ENCODE measurements at places on chromosomes 3 and 15.
A peak's percentile ranks its signal among the peaks of the same experiment; 100 is the strongest.

DNA sequence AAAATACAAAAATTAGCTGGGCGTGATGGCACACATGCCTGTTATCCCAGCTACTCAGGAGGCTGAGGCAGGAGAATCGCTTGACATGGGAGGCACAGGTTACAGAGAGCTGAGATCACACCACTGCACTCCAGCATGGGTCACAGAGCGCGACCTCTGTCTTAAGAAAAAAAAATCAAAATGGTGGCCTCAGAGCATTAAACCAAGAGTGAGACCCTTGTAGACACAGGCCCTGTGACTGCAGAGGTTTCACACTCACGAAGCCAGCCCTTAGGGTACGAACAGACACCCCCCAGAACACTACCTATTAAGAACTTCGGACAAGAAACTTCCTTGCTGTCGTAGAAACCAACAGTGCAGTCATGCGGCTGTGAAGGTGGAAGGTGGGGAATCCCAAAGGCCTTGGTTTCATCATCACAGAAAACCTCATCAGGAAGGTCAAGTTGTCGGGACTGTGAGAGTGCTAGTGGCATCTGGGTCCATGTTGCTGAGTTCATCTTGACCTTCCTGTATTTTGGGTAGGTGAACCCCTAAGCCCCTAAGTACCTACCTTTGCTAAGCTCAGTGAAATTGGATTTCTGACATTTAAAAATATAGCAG, 4.8 kb upstream of the PDE8A start:
- no peak for DNase-seq

- DNase-seq, result no peak
Measured at GRCh38 chr15:41905036-41905793, 11.4 kb upstream of the SPTBN5 start.

GRCh38 chr3:14154276-14154675, 24.1 kb downstream of the XPC start:
- no peak for DNase-seq

DNA sequence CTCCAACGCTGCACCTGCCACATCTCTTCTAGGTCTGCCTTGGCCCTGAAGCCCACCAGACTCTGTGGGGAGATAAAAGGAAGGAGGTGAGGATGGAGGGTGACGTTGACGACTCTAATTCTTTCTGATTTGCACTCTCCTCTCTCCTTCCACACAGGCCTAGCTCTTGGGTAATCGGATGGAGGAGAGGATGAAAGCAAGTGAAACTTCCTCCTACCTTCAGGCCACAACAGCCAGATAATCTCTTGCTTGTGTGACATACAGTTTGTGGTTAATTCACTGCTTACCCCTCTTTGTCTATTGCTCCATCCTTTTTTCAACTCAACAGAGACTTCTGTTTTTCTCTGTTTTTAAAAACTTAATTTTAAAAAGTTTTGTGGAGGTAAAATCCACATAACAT, 208.1 kb downstream of the SV2B start:
- no peak for DNase-seq

GRCh38 chr15:76398317-76399104, 61.9 kb downstream of the ISL2 start:
- peak; percentile 78 for DNase-seq

DNA sequence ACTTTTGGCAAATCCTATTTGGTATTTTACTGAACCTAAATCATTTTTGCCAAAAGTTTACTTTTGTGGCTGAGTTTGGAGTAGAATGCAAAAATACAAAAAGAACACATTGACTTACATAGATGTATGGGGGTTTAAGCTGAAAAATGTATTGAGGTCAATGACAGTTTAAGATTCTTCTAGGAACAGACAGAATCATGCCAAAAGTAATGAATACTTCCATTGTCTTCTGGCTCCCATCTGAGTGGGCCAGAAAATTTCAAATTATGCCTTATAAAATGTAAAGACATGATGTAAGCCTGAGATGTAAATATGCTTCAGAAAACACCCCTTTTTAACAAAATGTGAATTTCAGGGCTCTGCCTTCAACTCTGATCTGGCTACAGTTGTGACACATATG, 375.1 kb upstream of the DPH6 start:
- DNase-seq, result no peak

DNA sequence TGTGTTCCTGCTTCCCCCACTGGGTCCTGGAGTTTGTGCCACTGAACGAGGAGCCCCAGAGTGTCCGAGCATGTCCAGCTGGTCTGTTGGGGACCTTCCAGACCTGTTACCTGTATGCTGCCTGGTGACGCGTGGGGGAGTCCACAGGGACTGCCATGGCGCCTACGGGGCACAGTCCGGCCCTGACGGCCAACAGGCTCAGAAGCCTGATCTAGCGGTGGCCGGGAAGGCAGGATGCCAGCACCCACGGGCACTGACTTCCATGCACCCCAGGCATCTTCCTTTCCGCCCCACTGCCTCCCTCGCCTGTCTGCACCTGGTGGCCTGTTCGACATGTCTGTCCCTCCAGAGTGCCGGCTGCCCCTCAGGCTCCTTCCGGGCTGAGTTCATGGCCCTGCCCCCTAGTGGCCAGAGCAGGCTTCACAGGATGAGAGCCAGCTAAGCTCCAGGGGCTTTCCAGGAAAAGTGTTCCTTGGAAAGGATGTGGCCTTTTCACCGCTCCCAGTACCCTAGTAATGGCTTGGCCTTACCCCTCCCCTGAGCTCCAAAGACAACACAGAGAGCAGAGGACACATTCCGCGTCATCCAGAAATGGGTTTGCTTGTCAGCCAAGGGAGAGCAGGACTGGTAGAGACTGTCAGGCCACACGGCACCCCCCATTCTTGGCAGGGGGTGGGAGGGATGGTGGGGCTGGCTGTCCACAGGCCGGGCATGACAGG, 35.7 kb downstream of the NGRN start:
- no peak for DNase-seq

DNA sequence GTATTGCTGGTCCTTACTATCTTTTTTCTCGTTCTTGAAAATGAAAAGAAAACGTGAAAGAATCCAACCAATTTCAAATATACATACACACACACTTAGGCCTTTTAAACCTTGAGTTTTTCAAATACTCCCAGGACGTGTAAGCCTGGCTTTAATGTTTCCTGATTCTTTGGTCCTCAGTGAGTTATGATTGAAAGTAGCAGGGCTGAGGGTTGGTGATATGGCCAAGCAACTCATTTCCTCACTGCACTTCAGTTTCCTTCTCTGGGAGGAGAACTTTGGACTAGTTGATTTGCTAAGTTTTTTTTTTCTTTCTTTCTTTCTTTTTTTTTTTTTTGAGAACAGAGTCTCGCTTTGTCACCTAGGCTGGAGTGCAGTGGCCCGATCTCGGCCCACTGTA, 34.6 kb downstream of the CHD2 start:
- DNase-seq, result no peak

- no peak for DNase-seq
Measured at GRCh38 chr15:58471348-58471747, 39.6 kb downstream of the LIPC start.

GRCh38 chr3:43307226-43307625, 20.9 kb downstream of the SNRK start:
- DNase-seq, result no peak

- DNase-seq, result no peak
Measured at GRCh38 chr3:45343947-45344346, 44.4 kb upstream of the LARS2 start.

- DNase-seq, result no peak
Measured at GRCh38 chr3:128430301-128430700, 36.4 kb downstream of the DNAJB8 start.

DNA sequence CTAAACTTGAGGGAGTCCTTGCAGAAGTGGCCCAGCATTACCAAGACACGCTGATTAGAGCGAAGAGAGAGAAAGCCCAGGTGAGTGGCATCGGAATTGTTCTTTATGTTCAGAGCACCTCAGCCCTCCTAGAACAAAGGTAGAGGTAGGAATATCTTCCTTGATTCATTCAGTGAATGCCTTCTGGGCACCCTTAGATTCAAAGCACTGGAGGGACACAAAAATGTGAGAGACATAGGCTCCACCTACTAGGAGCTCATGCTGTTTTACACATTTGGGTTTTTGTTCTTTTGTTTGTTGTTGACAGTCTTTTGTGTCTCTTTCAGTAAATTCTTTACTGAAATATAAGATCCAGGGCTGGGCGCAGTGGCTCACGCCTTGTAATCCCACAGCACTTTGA, 68.2 kb downstream of the IQGAP1 start:
- DNase-seq, result no peak

GRCh38 chr3:188154014-188154808, at the start of gene LPP:
Gene LPP, plus strand, starts transcription at chr3:188154157. Its CDS starts 251,964 bp downstream, at chr3:188406121.
- peak; percentile 56 for DNase-seq

DNA sequence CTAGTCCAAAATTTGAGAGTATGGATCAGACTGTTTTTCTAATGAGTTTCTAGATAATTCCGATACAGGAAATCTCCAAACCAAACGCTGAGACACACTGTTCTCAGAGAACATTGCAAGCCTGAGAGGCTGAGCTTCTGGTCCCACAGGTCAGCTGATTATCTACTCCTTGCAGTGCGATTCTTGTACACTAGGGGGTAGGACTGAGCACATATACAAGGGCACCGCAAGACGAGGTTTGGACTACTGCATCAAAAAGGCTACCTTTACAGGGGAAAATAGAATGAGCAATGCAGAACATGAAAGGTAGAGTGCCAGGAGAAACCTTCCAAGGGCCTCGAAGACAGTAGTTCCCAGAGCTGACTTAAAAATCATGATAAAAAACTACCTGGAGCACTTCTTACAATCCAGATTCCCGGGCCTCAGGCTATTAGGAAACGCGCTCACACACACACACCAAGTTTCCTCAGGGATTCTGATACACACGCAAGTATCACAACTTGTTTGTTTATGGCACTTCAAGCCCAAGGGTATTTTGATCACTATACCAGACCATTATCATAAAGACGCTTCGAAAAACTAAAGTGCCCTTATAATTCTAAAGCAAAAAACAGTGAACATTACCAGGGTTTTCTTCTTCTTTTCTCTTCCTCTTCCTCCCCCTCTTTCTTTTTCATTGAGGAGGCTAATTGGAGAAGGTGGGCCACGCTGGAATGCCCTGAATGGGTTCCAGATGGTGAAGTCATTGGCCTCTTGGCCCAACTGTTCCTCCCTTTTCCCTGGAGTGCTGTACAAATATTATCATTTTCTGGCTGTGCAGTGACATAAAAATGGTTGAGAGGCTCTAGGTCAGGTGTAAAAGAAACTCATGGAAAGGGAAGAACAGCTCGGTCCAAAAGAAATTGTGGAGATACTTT, 61.8 kb downstream of the SLC12A8 start:
- no peak for DNase-seq

DNA sequence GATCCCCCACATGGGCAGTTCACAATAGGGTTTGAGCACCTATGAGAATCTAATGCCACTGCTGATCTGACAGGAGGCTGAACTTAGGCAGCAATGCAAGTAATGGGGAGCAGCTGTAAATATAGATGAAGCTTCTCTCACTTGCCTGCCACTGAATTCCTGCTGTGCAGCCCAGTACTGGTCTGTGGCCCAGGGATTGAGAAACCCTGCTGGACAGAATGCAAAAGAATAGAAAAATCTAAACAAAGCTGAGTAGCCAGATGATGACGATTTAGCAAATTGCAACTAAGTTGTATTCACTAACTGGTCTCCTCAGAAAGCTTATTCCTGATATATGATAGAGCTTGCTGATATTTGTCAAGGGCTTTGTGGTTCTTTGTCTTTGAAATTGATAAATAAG, 34.3 kb upstream of the APH1B start:
- DNase-seq, result no peak

DNA sequence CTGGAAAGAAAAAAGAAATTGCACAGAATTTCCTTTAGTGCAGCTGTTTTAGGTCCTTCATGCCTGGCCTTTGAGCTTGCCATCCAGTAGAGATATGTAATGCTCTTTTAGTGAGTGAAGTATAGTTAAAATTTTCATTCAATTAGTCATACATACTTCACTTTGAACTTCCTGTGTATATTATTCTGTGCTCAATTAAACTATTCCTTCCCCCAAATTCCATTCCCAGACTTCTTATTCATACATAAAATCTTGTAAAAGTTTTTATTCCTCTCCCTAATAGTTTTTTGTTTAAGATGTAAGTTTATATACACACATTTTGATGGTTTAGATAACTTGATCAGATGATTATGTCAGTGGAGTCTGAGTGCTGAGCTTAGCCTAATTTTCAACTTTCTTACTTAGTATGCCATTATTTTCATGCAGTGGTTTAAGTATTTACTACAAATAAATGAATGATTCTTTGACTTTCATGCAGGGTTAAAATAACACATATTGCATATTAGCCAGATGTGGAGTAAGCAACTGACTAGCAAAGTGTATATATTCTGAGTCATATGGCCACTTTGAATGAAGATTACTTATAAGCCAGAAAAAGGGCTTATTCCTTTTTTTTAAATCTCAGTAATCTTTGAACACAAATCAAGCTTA, 42.5 kb upstream of the ABHD10 start:
- no peak for DNase-seq

DNA sequence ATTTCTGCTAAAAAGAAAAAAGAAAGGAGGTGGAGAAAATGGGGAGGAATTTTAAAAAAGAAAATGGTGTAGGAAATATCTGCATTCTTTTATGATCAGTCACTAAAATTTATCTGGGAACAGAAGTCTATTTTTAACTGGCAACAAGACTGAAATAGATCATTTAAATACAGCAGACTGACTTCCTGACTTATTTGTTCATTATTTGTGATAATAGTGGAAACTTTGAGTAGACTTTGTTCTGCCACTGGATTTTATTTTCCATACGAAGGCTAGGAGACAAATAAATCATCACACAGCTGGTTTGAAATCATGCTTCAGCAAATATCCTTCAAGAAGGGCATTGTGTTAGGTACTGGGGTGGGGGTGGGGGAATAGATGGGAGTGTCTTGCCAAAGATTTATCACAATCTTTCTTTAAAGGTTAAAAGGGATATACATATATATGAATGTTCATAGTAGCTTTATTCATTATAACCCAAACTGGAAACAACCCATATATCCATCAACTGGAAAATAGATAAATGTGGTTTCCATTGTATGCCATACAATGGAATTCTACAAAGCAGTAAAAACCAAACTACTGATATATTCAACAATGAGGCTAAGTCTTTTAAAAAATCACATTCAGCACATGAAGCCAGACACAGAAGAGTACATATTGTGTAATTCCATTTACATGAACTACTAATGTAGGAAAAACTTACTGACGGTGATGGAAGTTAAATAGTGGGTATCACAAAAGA, 4.7 kb upstream of the CLASP2 start:
- no peak for DNase-seq

DNA sequence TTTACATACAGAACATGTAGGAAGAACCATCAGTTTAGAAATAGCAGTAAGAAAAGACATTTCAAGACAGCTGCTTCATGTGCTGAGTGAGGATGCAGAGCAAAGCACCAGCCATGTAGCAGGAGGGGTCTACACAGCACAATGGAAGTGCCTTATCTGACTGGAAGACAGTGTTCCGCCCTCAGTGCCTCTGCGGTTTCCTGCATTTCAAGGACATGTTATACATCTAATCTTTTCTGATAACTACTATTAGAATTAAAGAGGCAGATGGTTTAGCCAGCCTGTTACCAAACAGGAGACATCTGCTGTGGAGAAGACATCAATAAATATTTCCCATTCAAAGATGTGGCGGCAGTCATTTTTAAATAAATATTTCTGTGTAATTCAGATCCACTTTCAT, 10.6 kb downstream of the LSG1 start:
- DNase-seq, result no peak

- no peak for DNase-seq
Measured at GRCh38 chr3:37447732-37448131, 273.4 kb upstream of the LRRFIP2 start.

Data from DMS153 (cell line).